Fibroblast of pulmonary artery (primary cell): ENCODE measurements at places on chromosomes 6 and 20.

DNA sequence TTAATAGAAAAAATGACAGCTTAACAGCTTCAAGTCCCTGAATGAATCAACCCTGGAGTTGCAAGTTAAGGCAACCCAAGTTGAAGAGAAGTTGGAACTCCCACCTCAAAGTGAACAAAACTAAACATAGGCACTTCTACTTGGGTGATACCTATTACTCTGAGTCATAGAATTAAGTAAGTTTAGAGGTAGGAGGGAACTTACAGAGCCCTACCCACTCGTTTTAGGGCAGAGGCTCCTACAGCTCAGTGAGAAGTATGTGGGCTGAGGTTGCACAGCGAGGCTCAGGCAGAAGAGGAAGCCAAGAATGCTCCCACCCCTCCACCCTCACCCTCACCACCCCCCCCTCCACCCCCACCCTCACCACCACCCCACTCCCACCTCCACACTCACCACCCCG is 42.2 kb downstream of the NFATC2 start:
- DNase-seq: no peak

DNA sequence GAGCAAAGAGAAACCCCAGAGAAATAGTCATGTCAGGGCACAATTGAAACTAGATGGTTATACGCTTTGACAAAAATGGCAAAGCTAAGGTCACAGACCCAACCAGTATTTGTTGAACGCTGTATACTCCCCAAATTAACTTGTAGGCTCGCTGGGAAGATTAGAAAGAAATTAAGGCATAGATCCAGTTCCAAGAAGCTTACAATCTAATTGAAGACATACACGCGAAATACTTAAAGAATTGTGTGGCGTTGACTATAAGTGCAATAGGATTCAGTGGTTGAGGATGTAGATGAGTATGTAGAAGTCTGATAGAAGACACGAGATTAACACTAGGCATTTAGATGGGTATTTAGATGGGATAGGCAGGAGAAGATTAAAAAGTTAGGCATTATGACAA is 525 bp downstream of the FAM229B start:
- no peak for DNase-seq

- peak; percentile 90 for DNase-seq
Observed at GRCh38 chr6:135568379-135568778, 70.8 kb upstream of the AHI1 start.

DNA sequence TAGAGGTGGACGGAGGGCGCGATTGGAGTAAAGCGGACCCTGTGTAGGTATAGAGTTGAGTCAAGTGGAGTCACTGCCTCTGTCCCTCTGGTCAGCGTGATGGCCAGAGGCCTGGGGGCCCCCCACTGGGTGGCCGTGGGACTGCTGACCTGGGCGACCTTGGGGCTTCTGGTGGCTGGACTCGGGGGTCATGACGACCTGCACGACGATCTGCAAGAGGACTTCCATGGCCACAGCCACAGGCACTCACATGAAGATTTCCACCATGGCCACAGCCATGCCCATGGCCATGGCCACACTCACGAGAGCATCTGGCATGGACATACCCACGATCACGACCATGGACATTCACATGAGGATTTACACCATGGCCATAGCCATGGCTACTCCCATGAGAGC is 479 bp downstream of the SLC39A7 start:
- no peak for DNase-seq

GRCh38 chr6:72784581-72784980 is 162.7 kb downstream of the KCNQ5 start:
- peak; percentile 48 for DNase-seq

DNA sequence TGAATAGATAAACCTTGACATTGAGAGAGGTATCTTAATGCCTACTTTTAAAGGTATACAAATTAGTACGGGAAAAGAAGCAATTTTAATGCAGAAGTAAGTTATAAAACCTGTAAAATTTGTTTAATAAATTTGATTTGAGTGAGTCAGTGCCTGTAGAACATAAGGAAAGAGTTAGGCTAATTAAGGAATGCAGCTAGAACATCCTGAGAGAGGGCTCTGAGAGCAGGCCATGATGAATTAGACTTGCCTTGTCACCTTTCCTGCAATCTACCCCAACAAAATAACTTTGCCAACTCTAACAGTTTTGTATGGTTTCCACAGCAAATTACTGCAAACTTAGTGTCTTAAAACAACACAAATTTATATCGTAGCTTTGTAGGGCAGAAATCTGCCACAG is 700.8 kb downstream of the RFPL4B start:
- no peak for DNase-seq

DNA sequence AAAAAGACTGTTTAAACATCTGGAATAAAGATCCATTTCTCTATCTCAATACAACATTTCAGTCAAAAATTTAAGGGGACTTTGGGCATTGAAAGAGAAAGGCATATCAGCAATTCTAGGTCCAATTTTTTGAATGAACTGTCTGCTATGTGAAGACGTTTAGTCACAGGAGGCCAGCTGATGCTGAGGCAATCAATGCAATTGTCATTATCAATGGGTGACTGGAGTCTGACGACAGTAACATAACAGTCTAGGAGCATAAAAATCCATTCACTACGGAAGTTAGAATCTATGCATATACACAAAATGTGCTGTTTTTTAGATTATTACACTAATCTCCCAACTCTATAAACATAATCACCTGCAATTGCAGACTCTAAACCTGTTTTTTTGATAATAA is 37.8 kb downstream of the TENT5A start:
- no peak for DNase-seq

DNA sequence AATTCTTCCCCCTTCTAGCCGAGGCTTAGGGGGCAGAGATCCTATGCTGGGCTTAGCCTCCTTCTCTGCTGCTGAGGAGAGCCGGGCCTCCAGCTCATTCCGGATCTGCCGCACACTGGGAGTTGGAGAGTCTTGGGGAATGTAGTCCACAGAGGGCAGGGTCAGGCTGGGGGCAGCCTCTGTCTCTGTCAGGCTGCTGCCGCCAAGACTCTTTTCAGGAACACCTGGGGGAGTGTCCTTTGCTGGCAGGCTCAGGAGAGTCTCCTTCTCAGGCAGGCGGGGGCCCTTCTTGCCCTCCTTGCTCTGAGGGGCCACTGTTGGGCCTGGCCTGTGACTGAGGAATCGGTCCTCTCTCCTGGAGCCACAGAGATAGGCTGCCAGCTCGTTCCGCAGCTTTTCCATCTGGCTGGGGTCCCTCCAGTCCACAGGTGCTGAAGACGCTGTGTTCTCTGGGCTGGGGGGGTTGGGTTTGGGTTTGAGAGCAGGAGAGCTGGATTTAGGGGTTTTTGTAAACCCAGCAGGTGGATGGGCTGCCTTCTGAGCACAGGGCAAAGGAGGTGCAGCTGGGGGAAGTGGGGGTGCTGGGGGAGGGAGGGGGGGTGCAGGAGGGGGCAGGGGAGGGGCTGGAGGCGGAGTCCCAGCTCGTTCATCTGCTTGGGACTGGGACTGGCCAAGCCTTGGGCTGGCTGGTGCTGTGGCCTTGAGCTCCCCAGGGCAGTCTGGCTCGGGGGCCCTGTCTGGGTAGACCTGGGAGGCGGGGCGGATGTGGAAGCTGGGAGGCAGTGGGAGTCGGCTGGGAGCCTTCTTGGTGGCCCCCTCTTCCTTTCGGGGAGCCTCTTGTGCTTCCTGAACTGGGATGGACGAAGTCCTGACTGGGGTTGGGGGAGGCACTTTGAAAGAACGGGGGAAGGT is 36.1 kb downstream of the C6orf132 start:
- no peak for DNase-seq

DNA sequence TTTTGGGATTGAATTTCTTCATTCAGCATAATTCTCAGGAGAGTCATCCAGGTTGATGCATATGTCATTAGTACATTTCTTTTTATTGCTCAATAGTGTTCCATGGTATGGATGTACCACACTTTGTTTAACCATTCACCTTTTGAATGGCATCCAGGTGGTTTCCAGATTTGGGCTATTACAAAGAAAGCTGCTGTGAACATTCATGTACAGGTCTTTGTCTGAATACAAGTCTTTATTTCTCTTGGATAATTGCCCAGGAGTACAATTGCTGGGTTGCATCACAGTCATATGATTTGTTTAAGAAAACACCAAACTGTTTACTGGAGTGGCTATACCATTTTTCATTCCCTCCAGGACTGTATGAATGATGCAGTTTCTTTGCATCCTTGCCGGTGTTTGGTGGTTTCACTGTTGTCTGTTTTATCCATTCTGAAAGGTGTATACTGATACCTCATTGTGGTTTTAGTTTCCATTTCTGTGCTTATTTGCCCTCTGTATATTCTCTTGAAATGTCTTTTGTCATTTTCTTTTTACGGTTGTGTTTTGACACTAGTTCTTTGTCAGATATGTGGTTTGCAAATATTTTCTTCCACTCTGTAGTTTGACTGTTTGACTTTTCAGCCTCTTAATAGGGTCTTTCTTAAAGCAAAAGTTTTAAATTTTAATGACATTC is 8.8 kb downstream of the CDKAL1 start:
- DNase-seq: peak; percentile 95

- DNase-seq: no peak
Observed at GRCh38 chr20:63522981-63523611, 2.5 kb downstream of the PPDPF start.

DNA sequence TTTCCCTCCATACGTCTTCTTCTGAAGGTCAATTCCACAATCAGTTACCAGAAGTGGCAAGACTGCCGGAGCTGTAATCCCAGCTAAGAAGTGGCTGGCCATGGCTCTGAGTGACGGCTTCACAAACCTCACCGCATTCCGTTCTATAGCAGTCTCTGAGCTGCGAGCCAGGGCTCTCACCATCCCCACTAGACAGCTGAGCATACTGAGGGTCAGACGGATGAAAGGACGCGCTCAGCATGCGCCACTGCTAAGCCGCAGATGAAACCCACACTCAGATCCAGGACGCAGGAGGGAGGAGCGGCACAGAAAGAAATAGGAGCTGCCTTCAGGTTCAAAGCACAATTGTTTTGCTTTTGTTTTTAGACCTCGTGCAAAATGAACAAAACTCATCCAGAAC is 97.9 kb downstream of the ANKRD60 start:
- no peak for DNase-seq

GRCh38 chr20:24034820-24035219 is 46.2 kb upstream of the GGTLC1 start:
- peak; percentile 6 for DNase-seq

DNA sequence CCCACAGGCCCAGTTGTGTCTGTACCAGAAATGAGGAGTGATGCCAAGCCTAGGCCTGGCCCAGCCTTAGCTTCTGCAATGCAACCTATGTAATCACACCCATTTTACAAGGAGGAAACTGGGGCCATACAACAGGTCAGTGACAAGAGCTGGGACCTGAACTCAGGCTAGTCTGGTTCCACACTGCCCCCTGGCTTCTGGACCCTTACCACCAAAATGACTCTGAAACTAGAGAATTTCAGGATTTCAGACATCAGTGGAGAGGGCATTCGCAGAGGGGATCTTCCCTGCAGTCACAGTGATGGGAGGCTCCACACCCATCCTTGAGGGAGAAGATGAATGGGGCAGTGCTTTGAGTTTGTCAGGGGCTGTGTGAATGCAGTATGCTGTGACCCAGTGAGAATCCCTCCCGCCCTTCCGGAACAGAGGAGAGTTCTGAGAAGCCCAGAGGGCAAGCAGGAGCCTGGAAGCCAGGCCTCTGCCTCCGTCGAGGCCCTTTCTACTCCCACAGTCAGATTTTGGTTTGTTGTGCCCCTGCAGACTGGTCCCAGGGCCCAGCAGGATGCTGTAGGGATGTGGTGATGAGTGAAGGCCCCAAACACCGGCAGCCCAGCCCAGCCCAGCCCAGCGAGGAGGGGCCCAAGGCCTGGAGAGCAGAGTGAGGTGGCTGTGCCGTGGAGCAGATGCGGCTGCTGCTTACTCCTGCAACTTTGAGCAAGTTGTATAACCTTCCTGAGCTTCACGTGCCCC is 48.1 kb upstream of the MYL9 start:
- no peak for DNase-seq

- DNase-seq: no peak
Observed at GRCh38 chr6:45681860-45682511, 304.3 kb upstream of the SUPT3H start.

DNA sequence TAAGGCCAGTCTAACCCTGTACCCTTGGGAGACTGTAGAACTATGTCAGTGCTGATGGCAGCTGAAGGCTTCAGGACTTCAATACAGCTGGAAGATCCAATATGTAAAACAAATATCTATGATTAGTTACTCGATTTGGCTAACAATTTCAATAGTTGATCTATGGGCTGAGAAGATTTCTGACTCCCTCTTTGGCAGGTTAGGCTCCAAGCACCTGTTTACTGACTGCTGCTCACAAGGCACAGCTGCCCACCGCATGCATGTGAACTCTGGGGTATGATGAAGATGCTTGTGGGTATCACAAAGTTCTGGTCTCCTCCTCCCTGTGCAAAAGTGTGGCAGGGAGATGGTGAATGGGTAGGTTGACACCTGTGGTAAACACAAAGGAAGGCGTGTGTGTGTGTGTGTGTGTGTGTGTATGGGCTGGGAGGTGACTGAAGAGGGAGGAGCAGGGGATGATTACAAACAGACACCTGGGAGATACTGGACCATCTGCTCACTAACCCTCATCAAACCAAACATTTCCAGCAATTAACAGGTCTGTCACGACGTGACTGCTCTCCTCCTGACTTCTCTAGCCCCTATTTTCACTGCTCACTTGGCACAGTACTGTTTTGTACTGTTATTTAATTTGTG is 18.1 kb downstream of the ELMO2 start:
- no peak for DNase-seq

- DNase-seq: no peak
Observed at GRCh38 chr20:56797023-56797422, 167.9 kb downstream of the TFAP2C start.

DNA sequence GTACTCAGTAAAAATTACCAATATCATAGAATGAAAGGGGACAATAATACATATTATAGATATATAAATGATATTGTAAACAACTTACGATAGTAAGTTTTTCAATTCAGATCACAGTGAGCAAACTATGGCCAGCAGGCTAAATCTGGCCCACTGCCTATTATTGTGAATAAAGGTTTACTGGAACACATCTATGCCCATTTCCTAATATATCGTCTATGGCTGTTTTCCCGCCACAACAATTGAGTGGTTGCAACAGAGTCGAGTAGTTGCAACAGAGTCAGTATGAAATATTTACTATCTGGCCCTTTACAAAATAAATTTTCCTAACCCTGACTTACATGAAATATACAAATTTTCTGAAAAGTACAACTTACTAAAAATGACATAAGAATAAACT is 297.3 kb upstream of the KCNQ5 start:
- DNase-seq: peak; percentile 57

DNA sequence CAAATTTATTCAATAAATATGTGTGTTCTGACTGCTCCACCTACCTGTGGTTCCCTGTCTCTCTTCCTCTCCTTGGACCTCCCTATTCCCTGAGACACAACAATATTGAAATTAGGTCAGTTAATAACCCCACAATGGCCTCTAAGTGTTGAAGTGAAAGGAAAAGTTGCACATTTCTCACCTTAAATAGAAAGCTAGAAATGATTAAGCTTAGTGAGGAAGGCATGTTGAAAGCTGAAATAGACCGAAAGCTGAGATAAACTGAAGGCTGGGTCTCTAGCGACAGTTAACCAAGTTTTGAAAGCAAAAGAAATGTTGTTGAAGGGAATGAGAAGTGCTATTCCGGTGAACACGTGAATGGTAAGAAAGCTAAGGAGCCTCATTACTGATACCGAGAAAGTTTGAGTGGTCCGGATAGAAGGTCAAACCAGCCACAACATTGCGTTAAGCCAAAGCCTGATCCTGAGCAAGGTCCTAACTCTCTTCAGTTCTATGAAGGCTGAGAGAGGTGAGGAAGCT is 34.1 kb downstream of the UST start:
- DNase-seq: no peak

- no peak for DNase-seq
Observed at GRCh38 chr20:57315083-57315975, 14.3 kb upstream of the SPO11 start.

- DNase-seq: no peak
Observed at GRCh38 chr20:62551407-62552323, 75.9 kb upstream of the GATA5 start.

- no peak for DNase-seq
Observed at GRCh38 chr20:53149890-53150205, 177.7 kb downstream of the TSHZ2 start.
